Heart right ventricle (tissue), 16 donors: ENCODE measurements at places on chromosomes 6 and 20. TPM values are rescaled to one million over a fixed set of nuclear protein-coding genes. Genes with fewer than 3 reads are reported as not detected.

Gene DYNLT2
- 0.95 TPM for total RNA-seq

Gene XKR7
- total RNA-seq = not detected

Gene LHFPL5
- total RNA-seq = not detected

Gene ISM1
- total RNA-seq = 1.4 TPM

Gene MARCKS
- total RNA-seq = 15.8 TPM

Gene CST1
- not detected for total RNA-seq
